ENCODE measurements at places on chromosomes 3 and 15.

DNA sequence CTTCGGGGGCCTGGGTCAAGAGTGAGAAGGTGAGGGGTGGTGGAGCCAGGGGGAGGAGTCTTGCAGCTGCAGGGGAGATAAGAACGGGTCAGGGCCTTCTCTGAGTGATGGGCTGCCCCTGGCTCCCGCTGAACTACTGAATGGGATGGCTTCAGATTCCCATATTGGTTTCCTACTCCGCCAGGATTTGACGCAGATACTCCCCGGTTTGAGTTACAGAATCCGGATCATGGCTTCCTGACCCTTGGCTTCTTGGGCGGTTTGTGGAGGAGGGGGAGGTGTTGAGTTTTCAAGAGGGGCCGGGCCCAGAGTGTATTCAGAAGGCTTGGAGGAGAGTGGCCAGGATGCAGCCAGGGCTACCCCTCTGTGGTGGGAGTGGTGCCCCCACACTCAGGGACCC is 119.9 kb upstream of the ATP2B2 start:
- H3K4me1 ChIP-seq, result no peaks in the 10 kb centered on the region
- no peak for DNase-seq
- H3K36me3 ChIP-seq, result no peaks in the 10 kb centered on the region
- H3K4me3 ChIP-seq, result no peak overlapping the region
- no peaks in the 10 kb centered on the region for H3K27me3 ChIP-seq

DNA sequence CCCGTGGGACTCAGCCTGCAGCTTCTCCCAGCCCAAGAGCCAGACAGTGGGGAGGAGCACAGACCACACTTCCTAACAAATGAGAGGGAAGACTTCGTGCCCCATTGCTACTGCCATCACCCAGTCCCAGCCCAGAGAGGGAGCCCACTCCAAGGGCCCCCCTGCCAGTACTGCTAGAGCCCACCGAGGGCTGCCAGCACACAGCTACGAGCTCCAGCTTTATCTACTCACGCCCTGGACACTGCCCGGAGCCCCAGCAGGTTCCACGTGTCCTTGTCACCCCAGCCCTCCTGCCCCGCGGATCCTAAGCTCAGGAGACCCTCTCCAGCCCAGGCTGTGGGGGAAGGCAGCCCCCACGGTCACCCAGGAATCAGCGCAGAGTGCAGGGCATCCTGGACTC is 1.9 kb downstream of the GOLGA8A start:
- peaks cover 20% of the 10 kb centered on the region for H3K4me1 ChIP-seq
- no peak for DNase-seq
- no peaks in the 10 kb centered on the region for H3K27me3 ChIP-seq

DNA sequence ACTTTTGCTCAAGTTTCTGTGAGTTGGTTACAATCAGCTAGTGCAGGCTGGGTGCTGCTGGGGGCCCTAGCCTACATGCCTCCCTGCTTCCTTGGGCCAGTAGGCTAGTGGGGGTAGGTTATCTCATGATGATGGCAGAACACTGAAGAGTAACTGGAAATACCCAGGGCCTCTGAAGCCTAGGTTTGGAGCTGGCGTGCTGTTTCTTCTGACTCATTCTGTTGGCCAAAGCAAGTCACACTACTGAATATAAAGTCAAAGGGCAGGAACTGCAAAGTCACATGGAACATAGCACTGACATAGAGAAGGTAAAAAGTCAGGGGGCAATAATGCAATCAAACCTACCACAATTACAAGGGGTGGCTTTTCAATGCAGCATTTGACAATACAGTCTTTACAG is 34.5 kb downstream of the RASGRP1 start:
- H3K4me1 ChIP-seq, result no peaks in the 10 kb centered on the region
- H3K4me3 ChIP-seq, result no peak overlapping the region
- H3K36me3 ChIP-seq, result no peaks in the 10 kb centered on the region
- H3K27me3 ChIP-seq, result no peaks in the 10 kb centered on the region
- H3K27ac ChIP-seq, result no peak overlapping the region

- DNase-seq, result no peak
- H3K4me3 ChIP-seq, result no peak overlapping the region
- no peaks in the 10 kb centered on the region for H3K27me3 ChIP-seq
Measured at GRCh38 chr3:55091381-55092225, 163.7 kb upstream of the LRTM1 start.

GRCh38 chr3:175342196-175342595 is 483.1 kb downstream of the NAALADL2 start:
- no peak for DNase-seq
- H3K27me3 ChIP-seq, result no peaks in the 10 kb centered on the region
- H3K4me3 ChIP-seq, result no peak overlapping the region
- no peaks in the 10 kb centered on the region for H3K4me1 ChIP-seq
- H3K36me3 ChIP-seq, result no peaks in the 10 kb centered on the region
- no peak overlapping the region for H3K27ac ChIP-seq

- no peak overlapping the region for H3K4me3 ChIP-seq
- peaks cover 41% of the 10 kb centered on the region for H3K4me1 ChIP-seq
- H3K36me3 ChIP-seq, result no peaks in the 10 kb centered on the region
- no peak overlapping the region for H3K27ac ChIP-seq
- DNase-seq, result no peak
Measured at GRCh38 chr3:38457111-38458003, 3.7 kb downstream of the ACVR2B start.

- H3K27ac ChIP-seq, result no peak overlapping the region
- no peaks in the 10 kb centered on the region for H3K27me3 ChIP-seq
- peaks cover 8% of the 10 kb centered on the region for H3K4me1 ChIP-seq
- H3K36me3 ChIP-seq, result no peaks in the 10 kb centered on the region
Measured at GRCh38 chr3:4757575-4758248, 221.5 kb upstream of the BHLHE40 start.

- H3K4me1 ChIP-seq, result no peaks in the 10 kb centered on the region
- no peaks in the 10 kb centered on the region for H3K27me3 ChIP-seq
Measured at GRCh38 chr3:142523921-142524566, 54.5 kb downstream of the ATR start.

Data from upper lobe of left lung (tissue), 6 donors.